ENCODE measurements at places on chromosomes 16 and 17. TPM values are rescaled to one million over a fixed set of nuclear protein-coding genes. Genes with fewer than 3 reads are reported as not detected.

DNA sequence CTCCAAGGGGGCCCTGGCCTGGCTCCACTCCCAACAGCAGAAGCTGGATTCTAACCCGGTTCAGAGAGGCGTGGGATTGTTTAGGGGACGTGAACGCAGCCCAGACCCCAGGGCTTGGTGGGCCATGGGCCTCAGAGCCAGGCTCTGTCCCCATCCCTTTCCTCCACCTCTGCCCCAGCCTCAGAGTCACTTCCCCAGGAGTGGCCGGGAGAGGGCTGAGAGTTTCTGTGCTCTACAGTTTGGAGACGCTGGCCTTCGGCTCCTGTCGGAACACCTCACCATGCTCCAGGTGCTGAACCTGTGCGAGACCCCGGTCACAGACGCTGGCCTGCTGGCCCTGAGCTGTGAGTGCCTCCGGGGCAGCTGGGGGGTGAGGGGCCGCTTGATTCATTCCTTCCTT is 73.8 kb upstream of the PLCG2 start:
- peaks cover 48% of the 10 kb centered on the region for H3K36me3 ChIP-seq
- no peak overlapping the region for H3K4me3 ChIP-seq
- H3K27me3 ChIP-seq: no peaks in the 10 kb centered on the region
- DNase-seq: no peak
- H3K4me1 ChIP-seq: peaks cover 4% of the 10 kb centered on the region

The SLC5A11 gene
- total RNA-seq: not detected

GRCh38 chr17:68295086-68295485 is 3.8 kb downstream of the ARSG start:
- peaks cover 52% of the 10 kb centered on the region for H3K4me1 ChIP-seq
- no peaks in the 10 kb centered on the region for H3K27me3 ChIP-seq
- H3K27ac ChIP-seq: no peak overlapping the region
- no peak overlapping the region for H3K4me3 ChIP-seq

GRCh38 chr16:74451951-74452758 is 30.9 kb upstream of the CLEC18B start:
- H3K4me1 ChIP-seq: peaks cover 4% of the 10 kb centered on the region
- H3K27me3 ChIP-seq: no peaks in the 10 kb centered on the region
- no peak for DNase-seq
- H3K36me3 ChIP-seq: peaks cover 62% of the 10 kb centered on the region
- H3K4me3 ChIP-seq: no peak overlapping the region
- no peak overlapping the region for H3K27ac ChIP-seq

The C16orf86 gene
- 1.8 TPM for total RNA-seq

DNA sequence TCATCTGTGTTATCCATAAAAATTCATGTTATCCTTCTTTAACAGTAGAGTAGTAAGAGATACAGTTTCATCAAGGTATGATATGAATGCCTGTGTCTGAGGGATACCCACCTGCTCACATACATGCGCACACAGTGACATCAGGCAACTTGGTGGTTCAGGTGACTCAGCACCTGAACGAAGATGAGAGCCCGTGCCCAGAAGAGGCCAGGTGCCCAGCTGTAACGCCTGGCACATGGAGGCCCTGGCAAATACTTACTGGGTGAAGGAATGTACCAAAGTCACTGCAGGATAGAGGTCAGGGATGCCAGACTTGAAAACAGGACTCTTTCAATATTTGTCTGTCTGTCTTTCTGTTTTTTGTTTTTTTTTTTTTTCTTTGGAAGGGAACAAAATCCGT is 72.6 kb upstream of the LGALS9 start:
- peaks cover 35% of the 10 kb centered on the region for H3K36me3 ChIP-seq
- H3K27me3 ChIP-seq: no peaks in the 10 kb centered on the region
- peaks cover 19% of the 10 kb centered on the region for H3K4me1 ChIP-seq
- no peak overlapping the region for H3K4me3 ChIP-seq
- DNase-seq: no peak

GRCh38 chr17:33838281-33838680 is 416.8 kb upstream of the CCL2 start:
- no peak overlapping the region for H3K4me3 ChIP-seq
- H3K4me1 ChIP-seq: no peaks in the 10 kb centered on the region
- no peaks in the 10 kb centered on the region for H3K27me3 ChIP-seq
- DNase-seq: no peak

DNA sequence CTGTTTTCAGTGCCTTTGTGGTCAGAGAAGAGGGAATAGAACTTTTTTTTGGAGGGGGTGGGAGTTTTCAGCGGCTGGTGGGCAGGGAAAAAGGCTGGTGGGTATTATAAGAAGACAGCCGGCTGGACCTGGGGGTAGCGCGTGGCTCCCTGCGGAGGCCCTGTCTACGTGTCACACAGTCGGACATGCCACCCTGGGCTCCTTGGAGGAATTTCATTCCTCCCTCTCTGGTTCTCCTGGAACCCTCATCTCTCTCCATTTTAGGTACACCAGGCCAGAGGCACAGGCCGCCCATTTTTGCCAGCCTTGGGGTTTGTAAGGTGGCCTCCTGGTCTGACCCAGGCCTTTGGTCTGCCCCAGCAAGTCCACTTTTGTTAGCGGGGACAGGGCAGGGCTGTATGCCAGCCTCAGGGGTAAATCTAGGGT is 908 bp downstream of the FKBP10 start:
- peaks cover 8% of the 10 kb centered on the region for H3K4me1 ChIP-seq
- DNase-seq: no peak
- no peak overlapping the region for H3K27ac ChIP-seq
- H3K4me3 ChIP-seq: peak overlapping the region; percentile 33

GRCh38 chr16:73033271-73033998 is 14.5 kb downstream of the ZFHX3 start:
- H3K4me1 ChIP-seq: no peaks in the 10 kb centered on the region
- DNase-seq: no peak
- H3K36me3 ChIP-seq: no peaks in the 10 kb centered on the region
- H3K4me3 ChIP-seq: no peak overlapping the region
- H3K27ac ChIP-seq: no peak overlapping the region

DNA sequence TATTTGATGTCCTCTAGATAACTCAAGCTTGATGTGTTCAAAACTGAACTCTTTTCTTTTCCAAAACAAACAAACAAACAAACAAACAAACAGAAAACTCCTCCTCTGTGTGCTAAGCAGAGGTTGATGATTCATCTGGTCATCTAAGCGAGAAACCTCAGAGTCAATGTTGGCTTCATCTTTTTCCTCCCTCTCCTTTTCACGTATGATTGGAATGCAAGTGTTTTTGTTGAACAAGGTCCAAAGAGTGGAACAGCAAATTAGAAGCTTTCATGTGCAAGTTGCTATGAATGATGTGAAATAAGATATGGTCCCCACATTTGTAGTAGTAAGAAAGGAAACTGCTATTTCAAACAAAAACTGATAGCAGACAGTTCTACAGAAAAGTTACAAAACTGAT is 52.5 kb downstream of the TBX4 start:
- no peaks in the 10 kb centered on the region for H3K36me3 ChIP-seq
- H3K4me3 ChIP-seq: no peak overlapping the region
- peaks cover 7% of the 10 kb centered on the region for H3K4me1 ChIP-seq

DNA sequence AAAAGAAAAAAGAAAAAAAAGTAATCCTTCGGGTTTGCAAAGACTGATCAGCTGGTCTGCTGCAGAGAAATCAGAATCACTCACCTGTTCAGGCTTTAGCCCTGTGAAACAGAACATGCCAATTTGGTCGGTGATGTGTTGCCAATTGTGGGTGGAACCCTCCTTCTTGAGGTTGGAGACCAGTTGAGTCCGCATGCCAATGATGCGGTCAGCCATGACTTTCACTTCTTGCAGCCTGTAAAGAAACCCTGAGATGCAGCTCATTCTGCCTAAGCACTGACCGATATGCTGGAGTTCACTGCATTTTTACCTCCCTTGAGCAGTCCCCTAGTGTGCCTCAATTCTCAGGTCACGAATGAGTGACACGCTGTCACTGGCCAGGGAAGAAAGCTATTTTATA is 24.8 kb upstream of the SLC38A7 start:
- H3K4me3 ChIP-seq: no peak overlapping the region
- no peak overlapping the region for H3K27ac ChIP-seq
- H3K27me3 ChIP-seq: no peaks in the 10 kb centered on the region
- no peaks in the 10 kb centered on the region for H3K4me1 ChIP-seq
- no peak for DNase-seq

GRCh38 chr16:17984810-17985209 is 351.7 kb downstream of the NPIPA8 start:
- DNase-seq: no peak
- no peaks in the 10 kb centered on the region for H3K4me1 ChIP-seq
- H3K36me3 ChIP-seq: no peaks in the 10 kb centered on the region
- H3K4me3 ChIP-seq: no peak overlapping the region
- H3K27me3 ChIP-seq: no peaks in the 10 kb centered on the region
- no peak overlapping the region for H3K27ac ChIP-seq

The TEKT1 gene
- not detected for total RNA-seq

- H3K36me3 ChIP-seq: peaks cover 10% of the 10 kb centered on the region
- no peaks in the 10 kb centered on the region for H3K27me3 ChIP-seq
- no peak for DNase-seq
- H3K27ac ChIP-seq: peak overlapping the region; percentile 95
- H3K4me1 ChIP-seq: peaks cover 68% of the 10 kb centered on the region
Observed at GRCh38 chr17:59362811-59363205, 31.4 kb downstream of the YPEL2 start.

The BEAN1 gene
- not detected for total RNA-seq

The HP gene
- total RNA-seq: not detected

The SPDYE4 gene
- total RNA-seq: not detected

The RHBDF1 gene
- total RNA-seq: 1.2 TPM

- H3K27ac ChIP-seq: no peak overlapping the region
- H3K4me3 ChIP-seq: no peak overlapping the region
Observed at GRCh38 chr17:51803161-51803560, 355.4 kb downstream of the CA10 start.

The MYH8 gene
- not detected for total RNA-seq

The ITGAD gene
- 0.18 TPM for total RNA-seq

GRCh38 chr17:68870976-68871375 is 84.2 kb downstream of the ABCA8 start:
- H3K4me1 ChIP-seq: no peaks in the 10 kb centered on the region
- DNase-seq: no peak
- no peak overlapping the region for H3K4me3 ChIP-seq
- no peaks in the 10 kb centered on the region for H3K27me3 ChIP-seq
- H3K27ac ChIP-seq: no peak overlapping the region

- no peak overlapping the region for H3K27ac ChIP-seq
- no peaks in the 10 kb centered on the region for H3K36me3 ChIP-seq
- H3K4me1 ChIP-seq: no peaks in the 10 kb centered on the region
- DNase-seq: no peak
Observed at GRCh38 chr17:33561569-33562334, 268.7 kb upstream of the ASIC2 start.

DNA sequence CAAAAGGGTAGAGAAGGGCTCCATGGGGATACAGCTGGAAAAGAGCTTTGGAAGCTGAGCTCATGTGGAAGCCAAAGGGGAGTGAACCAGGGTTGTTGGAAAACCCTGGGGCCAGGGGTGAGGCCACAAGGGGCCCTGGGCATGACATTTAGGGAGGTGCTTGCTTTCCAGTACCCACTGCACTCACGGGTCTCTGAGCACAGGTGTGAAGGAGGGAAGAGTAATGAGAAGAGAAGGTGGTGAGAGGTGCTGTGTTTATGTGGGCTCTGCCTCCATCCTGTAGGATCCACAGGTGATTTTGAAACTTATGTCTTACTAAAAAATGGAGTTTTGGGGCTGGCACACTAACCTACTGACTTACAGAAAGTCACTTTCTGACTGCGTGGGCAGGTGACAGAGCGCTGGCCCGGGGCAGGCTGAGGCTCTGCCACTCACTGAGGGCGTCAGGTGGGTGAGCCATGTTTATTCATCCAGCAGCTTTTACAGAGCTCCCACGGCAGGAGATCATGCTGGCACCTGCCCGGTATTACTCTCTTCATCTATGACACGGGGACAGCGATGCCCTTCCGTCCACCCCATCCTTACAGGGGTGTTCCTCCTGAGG is 18.9 kb downstream of the KSR1 start:
- peak overlapping the region; percentile 60 for H3K4me3 ChIP-seq
- no peaks in the 10 kb centered on the region for H3K27me3 ChIP-seq
- no peak for DNase-seq
- H3K36me3 ChIP-seq: peaks cover 14% of the 10 kb centered on the region
- peaks cover 82% of the 10 kb centered on the region for H3K4me1 ChIP-seq

The HBM gene
- total RNA-seq: not detected

- peaks cover 3% of the 10 kb centered on the region for H3K4me1 ChIP-seq
- no peak overlapping the region for H3K27ac ChIP-seq
- no peak for DNase-seq
- peaks cover 24% of the 10 kb centered on the region for H3K27me3 ChIP-seq
- no peak overlapping the region for H3K4me3 ChIP-seq
- H3K36me3 ChIP-seq: peaks cover 7% of the 10 kb centered on the region
Observed at GRCh38 chr17:50244771-50245170, 29.5 kb upstream of the TMEM92 start.

GRCh38 chr16:79510879-79511278 is 89.7 kb downstream of the MAF start:
- no peak overlapping the region for H3K27ac ChIP-seq
- H3K36me3 ChIP-seq: no peaks in the 10 kb centered on the region
- H3K4me1 ChIP-seq: no peaks in the 10 kb centered on the region
- DNase-seq: no peak
- peaks cover 18% of the 10 kb centered on the region for H3K27me3 ChIP-seq

The TSPOAP1 gene
- 21.9 TPM for total RNA-seq

GRCh38 chr16:87836844-87837581 is 32.3 kb downstream of the SLC7A5 start:
- no peak overlapping the region for H3K4me3 ChIP-seq
- H3K27me3 ChIP-seq: no peaks in the 10 kb centered on the region
- H3K36me3 ChIP-seq: peaks cover 56% of the 10 kb centered on the region
- DNase-seq: no peak

DNA sequence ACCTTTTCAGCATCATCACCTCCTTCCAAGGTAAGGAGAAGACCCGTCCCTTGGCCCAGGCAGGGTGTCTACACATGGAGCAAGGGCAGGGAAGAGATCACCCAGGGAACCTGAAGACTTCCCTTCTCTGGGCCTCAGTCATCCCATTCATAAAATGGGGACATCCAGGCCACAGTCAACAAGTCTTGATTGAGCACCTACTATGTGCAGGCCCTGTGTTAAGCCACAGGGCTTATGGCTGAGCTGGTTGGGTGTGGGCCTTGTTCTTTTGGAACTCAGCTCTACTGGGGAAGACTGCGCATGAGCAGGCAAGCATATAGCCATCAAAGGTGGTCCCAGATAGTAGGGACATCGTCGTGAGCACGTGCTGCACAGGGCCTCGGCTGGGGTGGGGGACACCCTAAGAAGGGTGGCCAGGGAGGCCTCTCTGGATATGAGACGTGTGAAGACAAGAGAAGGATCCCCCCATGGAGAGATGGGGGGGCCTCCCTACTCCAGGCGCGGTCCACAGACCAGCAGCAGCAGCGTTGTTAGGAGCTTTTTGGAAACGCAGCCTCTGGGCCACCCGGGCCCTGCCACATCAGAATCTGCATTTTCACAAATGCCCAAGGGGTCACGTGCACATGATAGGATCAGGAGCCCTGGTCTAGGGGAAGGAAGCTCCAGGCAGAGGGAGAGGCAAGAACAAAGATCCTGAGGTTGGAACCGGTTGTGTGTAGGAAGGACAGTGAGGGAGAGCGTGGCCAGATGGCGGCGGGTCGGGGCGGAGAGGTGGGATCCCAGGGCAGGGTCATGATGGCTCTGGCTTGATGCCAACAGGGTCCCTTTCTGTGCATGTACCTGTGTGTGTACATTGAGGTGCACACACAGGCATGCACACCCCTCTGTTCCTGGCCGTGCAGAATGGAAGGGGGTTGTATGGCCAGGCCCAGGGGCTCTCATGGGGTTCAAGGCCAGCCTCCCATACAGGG is 5.9 kb upstream of the ADGRG3 start:
- H3K27me3 ChIP-seq: no peaks in the 10 kb centered on the region
- no peaks in the 10 kb centered on the region for H3K4me1 ChIP-seq
- H3K36me3 ChIP-seq: no peaks in the 10 kb centered on the region
- H3K27ac ChIP-seq: no peak overlapping the region
- H3K4me3 ChIP-seq: no peak overlapping the region

The CTRB2 gene
- not detected for total RNA-seq

The HOXB9 gene
- total RNA-seq: 0.16 TPM

The MEAK7 gene
- 15.4 TPM for total RNA-seq

All from activated T-helper 2 cell treated with anti-CD3 and anti-CD28 coated beads, Interferon-gamma antibody, Interleukin-2, Interleukin-4, amounts not matched to agents 10 μg/mL and 5 μg/mL and 100 μg/mL, durations not matched to agents 14 hours and 24 hours and 36 hours (primary cell).